ENCODE measurements at places on chromosomes 6 and 20. TPM values are rescaled to one million over a fixed set of nuclear protein-coding genes. Genes with fewer than 3 reads are reported as not detected.

Gene GABRR2
- total RNA-seq = 0.67 TPM

Gene MRPL14
- total RNA-seq = 45.8 TPM

Gene ANGPT4
- total RNA-seq = not detected

Gene ELOVL4
- total RNA-seq = 2.1 TPM

Gene GABRR1
- not detected for total RNA-seq

Gene EPB41L1
- 0.28 TPM for total RNA-seq

Gene IL20RA
- not detected for total RNA-seq

Gene RNF144B
- total RNA-seq = 0.23 TPM

Gene ENPP1
- 0.15 TPM for total RNA-seq

Gene SRMS
- not detected for total RNA-seq

Gene SMLR1
- total RNA-seq = not detected

Gene PNPLA1
- not detected for total RNA-seq

Gene PPP1R14C
- not detected for total RNA-seq

Gene SALL4
- total RNA-seq = 0.06 TPM

Gene BPIFB4
- total RNA-seq = not detected

Gene ADGRF1
- total RNA-seq = not detected

Gene OR2B6
- total RNA-seq = 0.23 TPM

Gene RAB44
- total RNA-seq = not detected

Gene BPIFA1
- total RNA-seq = not detected

Gene SOX18
- 1.8 TPM for total RNA-seq

Gene GRIK2
- not detected for total RNA-seq

Gene FOXQ1
- not detected for total RNA-seq

Gene CYP39A1
- not detected for total RNA-seq

Gene ZFP64
- total RNA-seq = 11.3 TPM

Gene FNDC1
- total RNA-seq = not detected

Gene PAX1
- total RNA-seq = not detected

Gene FUCA2
- total RNA-seq = 20.2 TPM

Gene LPA
- total RNA-seq = not detected

Gene EYS
- not detected for total RNA-seq

Gene SLC32A1
- total RNA-seq = not detected

Gene IMPG1
- not detected for total RNA-seq

Gene HLA-DQB2
- 2.9 TPM for total RNA-seq

Gene RPN2
- total RNA-seq = 178 TPM

Gene RPS6KA2
- 4.5 TPM for total RNA-seq

Gene SCRT2
- not detected for total RNA-seq
